Fibroblast of skin of right quadriceps (primary cell): ENCODE measurements at places on chromosomes 13 and 19.
A peak's percentile ranks its signal among the peaks of the same experiment; 100 is the strongest.

DNA sequence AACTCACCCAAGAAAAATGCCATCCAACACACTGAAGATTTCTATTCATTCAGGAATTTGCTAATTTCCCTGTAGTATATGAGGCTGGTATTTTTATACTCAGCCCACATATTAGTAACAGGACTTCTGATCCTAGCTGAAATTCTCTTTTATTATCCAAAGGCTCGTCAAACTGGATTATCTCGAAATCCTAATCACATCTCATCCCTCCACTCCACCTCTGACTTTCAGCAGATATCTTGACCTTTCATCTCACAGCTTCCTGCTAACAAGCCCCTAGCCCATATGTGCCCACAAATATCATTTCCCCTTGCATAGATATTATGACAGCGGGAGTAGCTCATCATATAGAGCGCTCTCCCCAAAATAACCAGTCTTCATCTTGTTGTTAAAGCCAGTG lies 279.7 kb downstream of the FGF14 start:
- no peak for DNase-seq

- DNase-seq = peak; percentile 85
Observed at GRCh38 chr13:87089391-87089790, 581.8 kb upstream of the SLITRK5 start.

DNA sequence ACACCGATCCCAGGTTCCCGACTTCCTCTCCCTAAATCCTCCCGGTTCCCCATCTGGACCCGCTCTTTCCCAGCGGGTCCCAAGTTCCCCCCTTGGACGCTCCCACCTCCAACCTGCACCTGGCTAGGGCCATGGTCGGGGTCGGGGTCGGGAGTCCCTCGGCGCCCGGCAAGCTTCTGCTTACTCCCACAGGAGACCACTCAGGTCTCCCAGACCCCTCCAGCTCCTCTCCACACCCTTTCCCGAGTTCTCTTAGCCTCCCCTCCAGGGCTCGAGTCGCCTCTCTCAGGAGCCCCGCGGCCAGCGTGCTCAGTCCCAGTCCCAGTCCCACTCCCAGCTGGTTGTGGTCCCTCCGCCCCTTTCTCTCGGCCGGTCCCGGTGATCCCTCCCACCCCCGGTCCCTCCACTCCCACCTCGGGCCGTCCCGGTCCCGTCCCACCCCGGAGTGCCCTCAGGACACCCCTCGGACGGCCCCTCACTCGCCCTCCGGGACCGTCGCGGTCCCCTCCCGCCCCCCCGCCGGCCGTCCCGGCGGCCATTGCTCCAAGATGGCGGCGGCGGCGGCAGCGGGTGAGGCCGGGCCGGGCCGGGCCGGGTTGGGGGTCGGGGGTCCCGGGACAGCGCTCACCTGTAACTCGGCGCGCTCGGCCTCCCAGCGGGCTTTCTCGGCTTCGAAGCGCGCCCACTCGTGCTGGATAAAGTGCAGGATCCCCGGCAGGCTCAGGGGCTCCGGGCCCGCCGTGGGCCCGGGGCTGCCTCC lies at the start of gene FKRP:
Gene FKRP, plus strand, starts transcription at position 537 of the 760 bp plus-strand sequence. CDS start 9,394 bp downstream, outside the sequence.
- no peak for DNase-seq

GRCh38 chr19:16441661-16442162 lies 30.1 kb downstream of the EPS15L1 start:
- DNase-seq = no peak

GRCh38 chr13:42279986-42280385 lies 8.0 kb downstream of the AKAP11 start:
- no peak for DNase-seq

- DNase-seq = no peak
Observed at GRCh38 chr13:78827471-78827870, 168.5 kb upstream of the OBI1 start.

GRCh38 chr13:88464851-88465250 lies 793.7 kb downstream of the SLITRK5 start:
- DNase-seq = no peak

GRCh38 chr19:38839816-38840582 lies 8.4 kb upstream of the ECH1 start:
- DNase-seq = no peak

DNA sequence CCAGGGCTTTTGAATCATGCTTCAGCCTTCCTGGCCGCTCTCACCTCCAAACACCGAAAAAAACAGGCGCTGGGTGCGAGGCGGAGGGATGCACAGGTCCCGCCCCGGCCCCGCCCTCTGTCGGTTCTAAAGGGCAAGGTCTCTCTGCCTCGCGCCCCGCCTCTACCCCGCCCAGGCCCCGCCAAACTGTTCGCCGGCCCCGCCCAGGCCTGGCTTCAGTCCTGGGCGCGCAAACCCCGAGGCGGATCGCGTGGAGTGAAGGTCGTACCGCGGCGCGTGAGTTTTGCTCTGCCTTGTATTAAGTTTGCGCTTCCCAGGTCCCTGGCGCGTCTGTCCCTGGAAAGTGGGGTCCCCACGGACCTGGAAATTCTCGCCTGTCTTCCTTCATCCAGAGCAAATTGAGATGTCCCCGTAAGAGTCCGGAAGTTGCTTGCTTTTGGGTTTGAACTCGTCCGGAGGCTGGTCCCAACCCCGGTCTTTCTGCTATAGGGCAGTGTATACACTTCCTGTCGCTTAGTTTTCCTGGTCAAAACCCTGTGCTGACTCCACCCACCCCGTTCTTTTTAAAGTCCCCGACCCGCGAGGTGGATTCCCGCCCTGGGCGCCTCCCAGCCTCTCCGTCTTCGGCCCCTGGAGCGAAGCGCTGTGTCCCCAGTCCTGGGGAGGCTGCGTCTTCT lies 8.4 kb downstream of the ZNF808 start:
- peak; percentile 73 for DNase-seq

DNA sequence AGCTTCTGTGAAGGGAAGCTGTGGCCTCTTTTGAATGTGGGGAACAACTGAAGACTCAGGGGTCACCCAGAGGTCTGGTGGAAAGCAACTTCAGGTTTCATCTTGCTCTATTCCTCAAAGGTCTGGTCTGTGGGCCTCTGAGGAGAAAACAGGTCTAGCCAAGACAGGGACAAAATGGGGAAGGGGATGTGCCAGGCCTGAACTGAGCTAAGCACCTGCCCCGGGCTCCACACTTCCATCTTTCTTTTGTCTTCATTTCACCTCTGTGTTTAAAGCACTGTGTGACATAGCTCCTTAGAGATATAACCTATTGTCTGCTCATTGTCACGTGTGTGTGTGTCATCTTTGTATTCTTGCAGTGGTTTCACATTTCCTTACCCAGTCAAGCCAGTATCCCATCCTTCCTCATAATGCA lies 19.9 kb upstream of the GDF15 start:
- no peak for DNase-seq

DNA sequence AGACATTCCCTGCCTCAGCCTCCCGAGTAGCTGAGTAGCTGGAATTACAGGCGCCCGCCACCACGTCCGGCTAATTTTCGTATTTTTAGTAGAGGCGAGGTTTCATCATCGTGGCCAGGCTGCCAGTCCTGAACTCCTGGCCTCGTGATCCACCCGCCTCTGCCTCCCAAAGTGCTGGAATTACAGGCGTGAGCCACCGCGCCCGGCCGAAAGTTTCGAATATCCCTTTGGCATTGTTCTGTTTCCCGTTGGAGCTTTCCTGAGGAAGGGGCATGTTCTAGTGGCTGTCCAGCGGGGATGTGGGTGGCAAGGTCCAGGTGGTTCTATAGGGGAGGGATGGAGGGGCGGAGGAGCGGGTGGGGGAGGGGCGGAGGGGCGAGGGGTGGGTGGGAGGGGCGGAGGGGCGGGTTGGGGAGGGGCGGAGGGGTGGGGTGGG lies 2.1 kb upstream of the BSG start:
- DNase-seq = no peak

- DNase-seq = no peak
Observed at GRCh38 chr13:95349267-95349666, 48.0 kb upstream of the ABCC4 start.

DNA sequence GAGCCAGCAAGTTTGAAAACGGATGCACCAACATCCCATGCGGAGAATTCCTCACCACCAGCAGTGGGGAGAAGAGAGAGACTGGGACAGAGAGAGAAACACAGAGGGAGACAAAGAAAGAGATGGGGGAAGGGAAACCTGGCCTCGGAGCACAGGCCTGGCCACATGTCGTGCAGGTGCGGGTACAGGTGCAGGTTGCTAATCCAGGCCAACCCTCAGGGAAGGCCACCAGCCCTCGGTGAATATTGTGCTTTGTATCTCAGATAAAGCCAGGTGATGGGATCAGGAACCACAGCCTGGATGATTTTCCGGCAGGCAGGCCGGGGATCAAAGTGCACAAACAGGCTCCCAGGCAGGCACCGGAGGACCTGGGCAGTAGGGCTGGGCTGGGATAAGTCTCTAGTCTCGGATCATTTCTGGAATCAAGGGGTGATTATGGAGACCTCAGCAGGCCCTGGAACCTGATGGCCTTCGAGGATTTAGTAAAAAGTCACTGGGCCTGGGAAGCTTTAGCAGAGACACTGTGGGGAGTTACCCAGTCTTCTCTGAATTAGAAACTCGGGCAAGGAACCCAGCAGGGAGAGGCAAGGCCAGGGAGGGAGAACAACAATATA lies 3.7 kb downstream of the GAS6 start:
- DNase-seq = no peak

GRCh38 chr19:30647891-30648720 lies 275.9 kb downstream of the ZNF536 start:
- peak; percentile 35 for DNase-seq

DNA sequence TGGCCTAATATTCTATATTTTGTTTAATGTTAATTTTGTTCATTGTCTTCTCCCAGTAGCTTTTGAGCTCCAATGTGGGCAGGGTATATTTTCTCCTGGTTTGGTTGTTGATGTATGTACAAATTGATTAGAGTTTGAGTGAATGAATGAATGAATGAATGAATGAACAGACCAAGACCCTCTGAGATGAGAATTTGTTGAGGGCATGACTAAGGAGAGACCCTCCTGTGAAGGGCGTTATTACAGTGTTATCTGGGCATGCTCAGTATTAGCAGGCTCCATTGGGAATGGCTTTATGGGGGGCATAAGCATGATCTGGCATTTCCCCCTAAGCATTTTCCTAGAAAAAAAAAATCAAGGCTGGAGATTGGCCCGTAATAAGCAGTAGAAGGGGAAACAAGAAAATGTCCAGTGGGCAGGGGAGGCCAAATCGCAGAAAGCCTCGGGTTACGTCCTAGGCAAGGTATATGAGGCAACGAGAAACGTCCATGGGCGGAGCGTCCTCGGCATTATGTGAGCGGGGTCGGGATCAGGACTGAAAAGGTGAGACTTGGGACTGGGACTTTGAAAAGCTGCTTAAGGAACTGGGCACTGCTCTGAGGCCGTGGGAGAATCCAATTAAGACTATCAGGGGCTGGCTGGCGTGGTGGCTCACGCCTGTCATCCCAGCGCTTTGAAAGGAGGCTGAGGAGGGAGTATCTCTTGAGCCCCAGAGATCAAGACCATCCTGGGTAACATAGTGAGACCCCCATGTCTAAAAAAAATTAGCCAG lies 904 bp upstream of the ARHGAP33 start:
- no peak for DNase-seq

DNA sequence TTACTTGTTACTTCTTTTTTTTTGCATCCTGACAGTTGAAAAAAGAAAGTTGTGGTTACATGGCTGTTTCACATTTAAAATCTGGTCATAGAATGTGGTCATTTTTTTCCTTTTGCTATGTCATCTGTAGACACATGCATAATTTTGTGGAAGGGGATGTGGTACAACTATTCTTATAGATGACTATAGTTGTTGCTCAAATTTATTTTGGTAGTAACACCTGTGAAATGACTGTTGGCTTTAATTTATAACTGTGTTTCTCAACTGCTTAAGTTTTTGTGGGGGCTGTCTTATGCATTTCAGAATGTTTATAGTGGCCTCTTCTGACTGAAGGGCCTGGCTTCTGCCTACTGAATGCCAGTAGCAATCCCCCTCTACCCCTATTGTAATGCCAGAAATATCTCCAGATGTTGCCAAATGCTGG lies 130.5 kb downstream of the PAN3 start:
- no peak for DNase-seq

GRCh38 chr13:114288157-114288591 lies 6.8 kb downstream of the UPF3A start:
- no peak for DNase-seq

DNA sequence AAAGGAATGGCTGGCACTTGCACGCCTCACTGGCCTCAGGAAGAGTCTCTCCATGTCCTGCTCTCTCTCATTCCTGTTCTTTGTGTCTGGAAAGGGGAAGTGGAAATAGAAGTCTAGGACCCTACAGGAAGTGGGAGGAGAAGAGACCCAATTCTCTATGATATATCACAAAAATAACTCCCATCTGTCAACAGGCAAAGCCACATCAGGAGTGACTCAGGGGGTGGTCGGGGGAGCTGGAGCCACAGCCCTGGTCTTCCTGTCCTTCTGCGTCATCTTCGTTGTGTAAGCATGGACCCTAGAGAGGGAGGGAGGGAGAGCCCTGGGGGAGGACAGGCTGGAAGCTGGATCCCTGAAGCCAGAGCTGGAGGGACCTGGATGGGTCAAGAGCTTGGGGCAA lies 3.0 kb downstream of the SIGLEC9 start:
- DNase-seq = peak; percentile 87

DNA sequence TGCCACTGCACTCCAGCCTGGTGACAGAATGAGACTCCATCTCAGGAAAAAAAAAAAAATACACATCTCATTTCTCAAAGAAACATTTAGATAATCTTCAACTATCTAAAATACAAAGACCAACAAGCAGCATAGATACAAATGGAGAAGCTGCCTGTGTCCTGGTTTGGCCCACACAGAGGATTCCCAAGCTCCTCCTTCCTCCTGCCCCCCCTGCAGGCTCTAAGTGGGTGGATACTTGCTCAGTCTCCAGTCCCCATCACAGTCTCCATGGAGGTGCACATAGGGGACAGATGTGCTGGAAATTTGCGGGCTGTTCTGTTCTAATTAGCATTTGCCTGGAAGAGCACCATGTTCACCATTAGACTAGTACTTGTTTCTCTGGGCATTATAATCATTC lies 59.9 kb downstream of the ABCC4 start:
- no peak for DNase-seq

GRCh38 chr13:98972627-98973026 lies 5.2 kb downstream of the DOCK9 start:
- peak; percentile 84 for DNase-seq

GRCh38 chr13:113192279-113192678 lies 16.2 kb downstream of the PCID2 start:
- no peak for DNase-seq

DNA sequence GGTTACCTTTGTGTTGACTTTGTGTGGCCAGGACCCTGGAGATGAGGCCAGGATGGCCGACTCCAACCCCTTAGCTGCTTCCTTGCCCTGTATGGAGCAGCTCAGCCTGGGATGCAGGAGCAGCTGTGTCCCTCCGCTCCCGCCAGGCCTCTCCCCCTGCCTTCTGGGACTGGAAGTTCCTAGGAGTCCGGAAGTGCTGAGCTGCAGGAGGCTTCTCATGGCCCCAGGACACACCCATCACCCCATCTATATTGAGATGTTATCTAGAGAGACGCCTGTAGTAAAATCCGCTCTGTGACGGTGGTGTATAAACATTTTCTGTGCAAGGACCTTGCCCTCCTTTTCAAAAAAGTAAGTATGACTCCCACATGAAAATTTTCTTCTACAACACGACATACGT lies 27.0 kb downstream of the WTIP start:
- no peak for DNase-seq

- no peak for DNase-seq
Observed at GRCh38 chr13:67935626-67936025, 705.5 kb upstream of the PCDH9 start.

- no peak for DNase-seq
Observed at GRCh38 chr19:23415561-23416191, 20.4 kb upstream of the ZNF91 start.

GRCh38 chr13:29165216-29165615 lies 345.1 kb downstream of the MTUS2 start:
- no peak for DNase-seq
